ENCODE measurements at places on chromosomes 12 and 14.

DNA sequence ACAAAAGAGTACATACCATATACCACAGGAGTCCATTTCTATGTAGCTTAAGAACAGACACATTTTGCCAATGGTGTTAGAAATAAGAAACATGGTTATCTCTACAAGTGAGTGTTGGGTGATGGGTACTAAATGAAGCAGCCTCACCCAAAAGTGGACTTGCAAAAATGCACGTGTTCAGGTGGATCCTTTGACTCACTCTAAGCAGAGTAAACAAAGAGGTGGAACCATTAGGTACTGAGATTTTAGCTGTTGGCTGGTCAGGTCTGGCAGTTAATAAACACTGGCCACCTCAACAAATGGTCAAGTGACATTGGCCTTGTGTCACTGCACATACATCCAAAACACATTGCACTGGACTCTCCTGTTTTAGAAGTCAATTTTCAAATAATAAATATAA, 27.6 kb downstream of the EVL start:
- DNase-seq = no peak

DNA sequence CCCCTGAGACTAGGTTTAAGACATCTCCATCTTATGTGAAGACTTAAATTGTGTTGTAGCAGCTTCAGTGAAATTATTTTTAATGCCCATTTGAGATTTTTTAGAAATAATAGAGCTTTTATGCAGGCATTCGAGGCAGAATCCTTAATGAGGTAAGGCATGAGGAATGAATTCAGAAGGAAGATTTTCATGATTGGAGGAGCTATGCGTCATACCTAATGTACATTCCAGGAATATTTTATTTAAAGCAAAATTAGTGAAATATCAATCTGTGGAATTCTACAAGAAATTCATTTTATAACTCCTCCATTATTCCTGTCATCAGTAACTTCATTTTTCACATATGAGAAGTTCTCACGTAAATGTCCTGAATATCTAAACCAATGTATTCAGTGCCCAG, 36.0 kb upstream of the GARIN6 start:
- DNase-seq = no peak

- no peak for DNase-seq
These were observed 37.4 kb downstream of the IFT43 start for GRCh38 chr14:76022991-76023390.

GRCh38 chr12:58922849-58923248, 2.5 kb upstream of the LRIG3 start:
- DNase-seq = no peak

GRCh38 chr14:68232300-68233055, 412.9 kb downstream of the RAD51B start:
- no peak for DNase-seq

GRCh38 chr14:102320033-102320660, 601 bp downstream of the ZNF839 start:
- DNase-seq = no peak

DNA sequence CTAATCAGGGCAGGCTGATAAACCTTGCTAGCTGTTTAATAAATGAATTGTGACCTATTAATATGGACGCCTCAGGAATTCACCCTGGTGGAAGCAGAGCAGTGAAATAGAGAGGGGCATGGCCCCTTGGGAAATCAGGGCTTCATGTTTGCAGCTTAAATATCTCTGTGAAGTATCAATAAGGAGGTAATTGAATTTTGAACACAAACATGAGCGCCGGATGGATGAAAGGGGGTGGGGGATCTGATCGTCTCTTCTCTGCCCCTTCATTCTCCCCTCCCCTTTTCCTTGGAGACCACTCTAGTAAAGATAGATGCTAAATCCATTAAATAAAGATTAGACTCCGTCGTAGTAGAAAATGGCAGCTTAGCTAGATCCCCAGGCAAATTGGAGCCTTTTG, 70.5 kb downstream of the LIN52 start:
- no peak for DNase-seq

DNA sequence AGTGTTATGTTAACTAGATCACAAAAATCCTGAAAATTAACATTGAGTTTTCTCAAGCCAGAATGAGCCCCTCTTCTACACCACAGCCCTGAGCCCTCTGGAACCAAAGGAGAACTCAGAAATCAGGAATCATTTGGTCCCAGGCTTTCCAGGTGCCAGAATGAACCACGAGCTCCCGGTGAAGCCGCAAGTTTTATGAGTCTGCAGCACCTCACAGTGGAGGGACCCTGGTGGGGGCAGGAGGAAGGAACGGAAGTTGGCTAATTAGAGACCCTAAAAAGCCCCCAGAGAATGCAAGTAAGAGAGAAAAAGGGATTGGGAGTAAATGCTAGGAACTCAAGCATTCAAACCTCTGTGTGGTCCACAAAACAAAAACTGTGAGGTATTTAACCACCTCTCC, 52.9 kb upstream of the BCL2L14 start:
- no peak for DNase-seq

DNA sequence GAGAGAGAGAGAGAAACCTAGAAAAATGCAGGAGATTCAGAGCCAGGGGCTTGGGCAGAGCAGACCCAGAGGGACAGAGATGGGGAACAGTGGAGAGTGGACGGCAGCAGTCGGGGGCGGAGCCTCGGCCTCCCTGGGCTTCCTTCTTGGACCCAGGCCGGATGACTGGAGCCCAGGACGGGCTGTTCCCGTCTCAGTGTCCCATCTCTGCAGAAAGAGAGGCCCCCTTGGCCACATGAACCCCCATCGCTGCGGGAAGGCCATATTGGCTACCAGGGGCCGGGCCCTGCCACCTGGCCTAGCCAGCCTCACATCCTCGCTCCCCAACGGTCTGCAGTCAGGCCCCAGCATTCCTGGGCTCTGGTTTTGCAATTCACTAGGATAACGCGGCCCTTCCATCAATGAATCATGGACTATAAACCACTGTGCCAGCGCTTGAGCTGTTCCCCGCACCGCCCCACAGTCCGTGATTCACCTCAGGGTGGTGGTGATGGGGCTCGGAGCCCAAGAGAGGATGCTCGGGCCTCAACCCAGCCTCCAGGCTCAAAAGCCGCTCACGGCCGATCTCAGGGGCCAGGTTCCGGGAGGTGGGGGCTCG, 116.5 kb downstream of the RFLNA start:
- DNase-seq = no peak

DNA sequence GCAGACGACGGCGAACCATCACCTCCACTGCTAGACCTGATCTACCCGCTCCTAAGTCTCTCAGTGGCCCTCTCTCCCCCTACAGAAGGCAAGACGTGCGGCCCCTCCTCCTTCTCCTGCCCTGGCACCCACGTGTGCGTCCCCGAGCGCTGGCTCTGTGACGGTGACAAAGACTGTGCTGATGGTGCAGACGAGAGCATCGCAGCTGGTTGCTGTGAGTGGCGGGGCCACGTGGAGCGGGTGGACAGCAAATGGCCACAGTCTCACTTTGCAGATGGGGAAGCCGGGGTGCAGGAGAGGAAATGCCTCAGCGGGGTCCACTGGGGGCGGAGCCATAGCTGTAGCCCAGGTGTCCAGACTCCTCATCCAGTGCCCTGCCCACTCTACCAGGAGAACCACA, 21.4 kb upstream of the NXPH4 start:
- DNase-seq = no peak

GRCh38 chr14:99612071-99612737, 8.2 kb upstream of the CCDC85C start:
- DNase-seq = no peak

GRCh38 chr14:73630009-73630780, 14.6 kb upstream of the DNAL1 start:
- no peak for DNase-seq

GRCh38 chr14:34258318-34258717, 203.7 kb downstream of the SPTSSA start:
- DNase-seq = no peak

DNA sequence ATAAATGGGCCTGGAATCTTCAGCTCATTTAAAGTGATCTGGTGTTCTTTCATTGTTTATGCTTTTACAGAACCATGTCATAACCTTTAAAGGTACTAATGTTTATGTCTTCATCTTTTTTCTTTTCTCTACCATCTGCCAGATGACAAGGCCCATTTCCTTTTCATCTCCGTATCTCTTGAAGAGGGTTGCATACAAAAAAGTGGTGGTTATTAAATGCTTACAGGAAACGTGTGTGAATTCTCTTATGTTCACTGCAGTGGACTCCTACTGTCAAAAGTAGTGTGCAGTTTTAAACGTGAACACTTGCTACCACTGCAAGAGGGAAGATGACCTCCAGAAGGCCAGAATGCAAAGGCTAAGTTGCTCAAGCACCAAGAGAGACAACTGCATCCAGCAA, 91.4 kb downstream of the TTC7B start:
- DNase-seq = no peak

DNA sequence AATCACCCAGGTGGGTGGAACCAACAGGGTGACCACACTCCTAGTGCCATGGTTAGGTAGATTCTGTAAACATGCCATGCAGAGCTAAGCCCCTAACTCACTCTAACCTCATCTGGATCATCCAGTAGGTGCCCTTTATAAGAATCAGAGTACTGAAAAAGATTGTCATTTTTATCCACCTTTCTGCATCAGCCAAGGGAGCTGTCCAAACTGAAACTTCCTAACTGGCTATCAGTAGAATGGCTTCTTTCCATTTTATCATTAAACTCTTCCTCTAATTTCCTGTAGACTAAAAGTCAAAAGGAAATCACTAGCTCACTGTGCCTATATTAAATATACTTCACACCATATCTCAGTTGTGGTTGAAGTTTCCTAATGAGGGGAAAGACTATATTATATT, 6.5 kb downstream of the KCNK10 start:
- DNase-seq = no peak

DNA sequence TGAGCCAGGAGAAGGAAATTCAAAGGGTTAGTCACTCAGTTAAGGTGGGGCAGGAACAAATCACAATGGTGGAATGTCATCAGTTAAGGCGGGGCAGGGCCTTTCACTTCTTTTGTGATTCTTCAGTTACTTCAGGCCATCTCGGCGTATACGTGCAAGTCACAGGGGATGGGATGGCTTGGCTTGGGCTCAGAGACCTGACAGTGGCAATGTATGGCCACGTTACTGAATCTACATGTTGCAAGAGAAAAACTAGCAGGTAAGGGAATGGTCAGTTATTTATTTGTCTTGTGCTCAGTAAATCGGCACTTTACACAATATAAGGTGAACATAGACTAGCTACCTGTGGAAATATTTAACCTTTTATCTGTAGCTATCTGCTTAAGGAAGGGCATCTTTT, 11.9 kb downstream of the SLCO1B3 start:
- DNase-seq = no peak

GRCh38 chr14:21405097-21405496, 21.3 kb upstream of the SUPT16H start:
- no peak for DNase-seq

DNA sequence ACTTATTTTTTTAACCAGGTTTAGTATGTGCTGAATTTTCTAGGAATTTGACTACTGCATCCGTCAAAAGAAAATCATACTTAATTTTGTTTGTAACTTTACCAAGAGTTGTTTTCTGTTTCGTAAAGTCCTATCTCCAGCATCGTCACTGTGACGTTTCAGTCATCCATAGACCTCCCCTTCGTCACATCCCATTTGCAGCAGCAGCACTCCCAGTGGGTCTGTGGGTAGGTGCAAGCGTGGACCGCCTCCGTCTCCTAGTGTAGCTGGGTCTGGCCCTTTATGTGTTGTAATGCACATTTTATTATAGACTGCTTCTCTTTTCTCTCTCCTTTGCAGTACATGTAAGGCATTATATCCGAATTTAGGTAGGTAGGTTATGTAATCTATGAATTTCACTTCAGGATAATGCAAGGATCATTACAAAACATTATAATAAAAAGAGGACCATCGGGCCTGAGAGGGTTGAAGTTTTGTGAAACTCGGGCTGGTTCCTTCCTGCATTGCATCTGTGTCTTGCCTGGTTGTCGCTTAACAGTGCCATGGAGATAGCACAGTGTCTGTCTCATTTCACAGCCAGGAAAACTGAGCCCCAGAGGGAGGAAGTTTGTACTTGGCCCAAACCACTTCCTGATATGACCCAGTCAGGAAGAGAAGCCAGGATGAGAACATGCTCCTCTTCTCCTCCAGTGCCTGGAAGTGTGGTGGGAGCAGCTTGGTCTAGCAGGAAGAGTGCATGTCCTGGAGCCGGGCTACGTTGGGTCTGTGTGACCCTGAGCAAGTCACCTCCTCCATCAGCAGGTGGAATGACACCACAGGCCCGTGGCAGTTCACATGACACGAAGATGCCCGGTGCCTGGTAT, 41.3 kb downstream of the EVL start:
- DNase-seq = peak; percentile 35

GRCh38 chr14:36113341-36113740, 63.2 kb downstream of the PTCSC3 start:
- no peak for DNase-seq

- no peak for DNase-seq
These were observed 165.8 kb downstream of the MON2 start for GRCh38 chr12:62632411-62632918.

DNA sequence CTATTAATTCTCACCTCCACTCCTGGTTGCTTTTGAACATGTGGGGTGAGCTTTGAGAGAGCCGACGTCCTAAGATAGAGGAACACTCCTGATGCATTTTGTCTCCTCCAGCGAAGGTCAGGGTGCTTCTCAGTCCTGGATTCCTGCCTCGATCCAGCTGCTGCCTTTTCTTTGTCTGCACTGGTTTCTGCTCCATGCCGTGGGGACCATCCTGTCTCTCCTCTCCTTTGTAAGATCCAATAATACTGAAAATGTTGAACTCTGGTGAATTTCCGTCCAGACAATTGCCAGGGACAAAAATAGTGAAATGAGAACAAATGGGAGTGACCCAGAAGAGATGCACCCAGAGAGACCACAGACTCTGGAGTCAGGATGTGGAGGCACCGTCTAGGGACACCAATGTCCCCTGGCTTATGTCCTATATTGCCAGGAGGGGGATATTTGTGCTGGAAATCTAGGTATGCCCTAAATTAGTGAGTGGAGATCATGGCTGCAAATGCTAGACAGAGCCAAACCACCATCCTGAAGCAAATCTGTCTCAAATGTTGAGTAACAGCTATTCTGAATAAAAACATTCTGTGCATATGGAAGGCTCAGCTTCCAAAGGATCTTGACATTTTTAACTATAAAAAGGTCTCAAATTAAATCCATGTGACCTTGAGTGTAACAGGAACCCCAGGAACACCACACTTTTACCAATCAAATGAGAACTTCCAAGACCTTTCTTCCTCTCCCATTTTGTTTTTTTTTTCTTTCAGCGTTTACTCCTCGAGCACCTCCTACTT, 170.9 kb downstream of the PPM1H start:
- no peak for DNase-seq

- DNase-seq = no peak
These were observed 187.1 kb downstream of the KITLG start for GRCh38 chr12:88393017-88393767.

- DNase-seq = peak; percentile 5
These were observed 518 bp downstream of the GSKIP start for GRCh38 chr14:96363751-96364336.

GRCh38 chr14:79543967-79544697, 667.2 kb downstream of the DIO2 start:
- DNase-seq = no peak

DNA sequence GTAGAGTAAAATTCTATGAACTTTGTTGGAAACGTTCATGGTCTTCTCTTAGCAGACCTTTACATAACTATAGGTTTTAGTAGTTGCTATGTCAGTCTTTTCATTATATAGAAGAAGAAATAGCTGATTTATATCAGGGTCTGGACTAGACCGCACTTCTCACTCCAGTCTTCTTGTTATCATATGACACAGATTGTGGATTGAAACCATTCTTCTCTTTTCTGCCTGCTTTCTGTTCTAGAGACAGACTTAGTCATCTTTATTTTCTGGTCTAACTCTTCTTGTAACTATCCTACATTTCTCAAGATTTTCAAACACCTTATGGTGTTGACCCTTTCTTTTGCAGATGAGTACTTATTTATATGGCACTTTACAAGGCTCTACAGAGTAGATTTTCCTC, 55.7 kb downstream of the PCNX1 start:
- no peak for DNase-seq

- no peak for DNase-seq
These were observed 10.1 kb downstream of the PDE6H start for GRCh38 chr12:14982991-14983390.
